NCI-H2171 (cell line): ENCODE measurements at places on chromosomes 2 and 18.

DNA sequence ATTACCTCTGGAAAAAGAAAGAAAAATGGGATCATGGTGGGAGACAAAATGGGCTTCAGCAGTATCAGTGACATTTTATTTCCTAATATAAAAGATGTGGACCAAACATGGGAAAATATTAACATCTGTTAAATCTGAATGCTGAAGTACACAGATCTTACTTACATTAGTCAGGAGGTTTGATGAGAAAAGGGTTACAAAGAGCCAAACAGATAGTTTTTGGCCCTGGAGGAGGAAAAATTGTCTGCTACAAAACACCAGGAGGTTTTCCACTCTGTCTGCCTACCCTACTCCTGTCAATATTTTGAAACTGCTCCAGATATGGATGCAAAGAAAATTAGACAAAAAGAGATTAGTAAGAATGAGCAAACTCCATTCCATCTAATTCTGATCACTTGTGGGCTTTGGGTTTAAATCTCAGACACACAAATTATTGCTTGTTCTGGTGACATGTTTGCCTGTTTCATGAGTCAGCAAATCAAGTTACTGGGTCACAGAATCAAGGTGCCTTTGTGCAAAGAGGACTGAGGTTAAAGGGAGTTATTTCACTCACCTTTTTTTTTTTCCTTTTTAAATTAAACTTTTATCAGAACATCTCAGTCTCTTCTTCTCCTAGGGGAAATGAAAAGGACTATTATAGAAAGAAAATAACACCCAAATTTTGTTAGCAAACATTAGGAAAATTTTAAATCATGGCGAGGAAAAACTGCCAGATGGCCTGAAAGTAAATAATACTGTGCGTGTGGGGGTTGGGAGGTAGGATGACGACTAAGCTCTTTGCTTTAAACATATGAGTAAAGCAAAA lies 87.0 kb upstream of the SPATS2L start:
- DNase-seq: peak; percentile 58

- DNase-seq: no peak
These were observed 133.0 kb upstream of the VWC2L start for GRCh38 chr2:214277880-214278279.

DNA sequence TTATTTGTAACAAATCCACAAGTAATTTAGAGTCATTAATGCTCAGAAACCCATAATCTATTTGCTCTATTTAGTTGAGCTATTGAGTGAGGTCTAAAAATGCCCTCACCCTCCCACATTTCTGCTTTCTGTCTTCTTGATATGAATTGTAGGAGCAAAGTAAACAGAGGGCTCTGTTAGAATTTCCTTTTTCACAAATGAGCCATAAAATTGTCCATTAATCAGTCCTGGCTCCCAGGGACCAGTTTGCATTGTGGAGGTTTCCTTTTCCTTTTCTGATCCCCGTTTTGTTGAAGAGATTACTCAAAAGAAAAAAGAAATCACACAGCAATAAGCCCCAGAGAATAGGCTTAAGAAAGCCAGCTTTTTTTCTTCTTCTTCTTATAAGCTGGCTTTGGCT lies 476.7 kb downstream of the EPHA4 start:
- no peak for DNase-seq

DNA sequence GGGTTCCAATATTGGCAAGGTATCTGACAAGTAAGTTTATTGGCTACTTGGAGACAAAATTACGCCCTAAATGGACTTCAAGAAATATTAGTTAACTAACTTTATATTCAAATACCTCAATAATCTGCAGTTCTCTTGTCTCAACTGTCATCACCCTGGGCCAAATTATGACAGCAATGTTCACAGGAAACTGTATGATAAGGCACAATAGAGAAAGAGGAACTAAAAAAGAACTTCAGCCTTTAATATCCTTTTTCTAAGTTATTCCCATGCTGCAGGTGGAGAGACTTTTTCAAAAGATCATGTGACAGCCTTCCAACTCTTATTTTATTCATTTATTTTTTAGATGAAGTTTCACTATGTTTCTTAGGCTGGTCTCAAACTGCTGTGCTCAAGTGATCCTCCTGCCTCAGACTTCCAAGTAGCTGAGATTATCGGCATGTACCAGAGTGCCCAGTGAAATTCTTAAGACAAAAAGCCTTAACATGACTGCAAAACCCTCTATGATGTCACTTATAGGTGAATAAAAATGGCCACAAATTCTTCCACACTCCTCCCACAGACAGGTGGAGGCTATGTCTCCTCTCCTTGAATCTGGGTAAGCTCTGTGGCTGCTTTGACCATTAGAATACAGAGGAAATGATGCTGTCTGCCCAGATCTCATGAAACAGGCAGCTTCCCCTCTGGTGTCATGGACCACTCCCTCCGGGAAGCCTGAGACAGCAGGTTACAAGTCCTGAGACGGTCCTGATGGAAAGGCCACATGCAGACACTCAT lies 211.0 kb downstream of the TGIF1 start:
- DNase-seq: no peak

DNA sequence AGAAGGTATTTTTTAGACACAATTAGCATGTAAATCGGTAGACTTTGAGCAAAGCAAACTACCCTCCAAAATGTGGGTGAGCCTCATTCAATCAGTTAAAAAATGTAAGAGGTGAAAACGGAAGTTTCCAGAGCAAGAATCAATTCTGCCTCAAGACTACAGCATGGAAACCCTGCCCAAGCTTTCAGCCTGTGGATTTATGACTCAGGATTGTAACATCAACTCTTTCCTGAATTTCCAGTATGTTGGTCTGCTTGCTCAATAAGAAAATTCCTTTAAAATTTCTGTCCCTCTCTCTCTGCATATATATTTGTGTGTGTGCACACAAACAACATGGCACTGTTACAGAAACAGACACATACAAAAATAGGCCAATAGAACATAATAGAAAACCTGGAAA lies 228.6 kb upstream of the DOK6 start:
- no peak for DNase-seq

DNA sequence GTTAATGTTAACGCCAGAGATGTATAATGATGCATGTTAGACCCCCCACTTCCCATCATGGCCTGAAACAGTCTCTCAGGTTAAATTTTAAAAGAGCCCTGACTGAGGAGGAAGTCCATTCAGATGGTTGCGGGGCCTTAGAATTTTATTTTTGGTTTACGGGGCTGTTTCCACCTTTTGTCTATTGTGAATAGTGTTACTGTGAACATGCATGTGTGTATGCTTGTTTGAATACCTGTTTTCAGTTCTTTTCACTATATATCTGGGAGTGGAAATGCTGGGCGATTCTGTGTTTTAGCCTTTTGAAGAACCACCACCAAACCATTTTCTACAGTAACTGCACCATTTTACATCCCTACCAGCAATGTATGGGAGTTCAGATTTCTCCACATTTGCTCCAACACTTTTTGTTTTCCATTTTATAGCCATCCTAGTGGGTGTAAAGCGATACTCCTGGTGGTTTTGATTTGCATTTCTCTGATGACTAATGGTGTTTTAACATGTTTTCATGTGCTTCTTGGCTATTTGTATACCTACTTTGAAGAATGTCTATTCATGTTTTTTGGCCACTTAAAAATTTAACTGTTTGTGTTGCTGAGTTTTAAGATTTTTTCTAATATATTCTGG lies 133.0 kb downstream of the MYO3B start:
- DNase-seq: no peak

GRCh38 chr2:172168917-172169346 lies 66.2 kb upstream of the DLX2 start:
- DNase-seq: no peak

DNA sequence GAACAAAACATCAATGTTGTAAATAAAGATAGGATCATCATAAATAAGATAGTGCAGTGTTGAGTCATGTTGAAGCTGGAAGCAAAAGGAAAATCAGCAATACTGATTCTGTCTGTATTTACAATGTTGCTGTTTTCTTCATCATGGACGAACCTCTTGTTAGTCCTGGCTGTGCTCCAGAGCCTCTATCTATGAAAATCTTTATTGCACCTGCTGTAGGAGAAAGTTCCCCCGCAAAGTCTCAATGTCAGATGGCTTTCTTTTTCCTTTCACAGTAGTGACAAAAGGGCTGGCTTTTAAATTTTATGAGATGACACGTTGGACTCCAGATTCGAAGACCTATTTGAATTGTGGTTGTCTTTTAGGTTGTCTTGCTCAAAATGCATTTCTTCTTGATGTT lies 98.5 kb upstream of the LRRTM1 start:
- DNase-seq: no peak

DNA sequence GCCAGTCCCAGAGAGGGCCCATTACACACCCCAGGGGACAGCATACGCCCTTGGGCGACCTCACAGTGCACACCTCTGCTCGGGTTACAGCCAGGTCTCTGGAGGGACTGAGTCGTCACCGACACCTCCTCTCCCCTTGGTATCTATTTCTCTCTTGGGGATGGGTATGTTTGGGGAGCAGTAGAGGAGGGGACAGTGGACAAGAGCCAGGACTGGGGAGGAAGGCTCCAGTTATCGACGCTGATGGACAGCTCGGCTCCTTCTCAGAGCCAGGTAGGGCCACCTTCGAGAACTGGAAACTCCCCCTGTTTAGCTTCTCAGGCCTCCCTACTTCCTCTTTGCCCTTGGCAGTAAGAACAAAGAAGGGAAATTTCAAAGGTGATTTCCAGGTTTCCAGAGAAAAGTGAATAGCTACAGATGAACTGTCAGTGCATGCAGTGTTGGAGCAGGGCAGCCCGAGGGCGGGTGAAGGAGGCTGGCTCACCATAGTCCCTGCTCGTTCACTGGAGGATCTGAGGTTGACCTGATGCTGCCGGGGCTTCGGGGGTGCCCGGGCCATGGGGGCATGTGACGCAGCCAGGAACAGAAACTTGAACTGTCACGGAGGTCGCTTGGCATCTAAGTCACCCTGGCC lies 4.4 kb upstream of the SEMA4C start:
- no peak for DNase-seq

- no peak for DNase-seq
These were observed 35.3 kb downstream of the GALNT1 start for GRCh38 chr18:35616664-35617423.

GRCh38 chr2:10407432-10407831 lies 40.7 kb downstream of the ODC1 start:
- DNase-seq: no peak
